Activated naive CD8-positive, alpha-beta T cell treated with anti-CD3 and anti-CD28 coated beads for 36 hours (primary cell): ENCODE measurements at places on chromosomes 1 and 21. TPM values are rescaled to one million over a fixed set of nuclear protein-coding genes. Genes with fewer than 3 reads are reported as not detected.

MINDY1 gene
- 11.6 TPM for total RNA-seq

ZBTB8B gene
- not detected for total RNA-seq

FCRL4 gene
- total RNA-seq, result not detected

PDC gene
- total RNA-seq, result not detected

PLA2G5 gene
- not detected for total RNA-seq

TTC3 gene
- total RNA-seq, result 61.2 TPM

VHLL gene
- not detected for total RNA-seq

RNF186 gene
- not detected for total RNA-seq

CA14 gene
- total RNA-seq, result not detected

CHI3L1 gene
- not detected for total RNA-seq

CR1 gene
- total RNA-seq, result not detected

DMBX1 gene
- not detected for total RNA-seq
